ENCODE measurements at places on chromosomes 6 and 20. TPM values are rescaled to one million over a fixed set of nuclear protein-coding genes. Genes with fewer than 3 reads are reported as not detected.

Gene TFAP2A
- total RNA-seq = 10.1 TPM

Gene PPIL6
- 4.7 TPM for total RNA-seq

Gene HMGCLL1
- 0.18 TPM for total RNA-seq

Gene ABHD12
- 136 TPM for total RNA-seq

Gene PRELID3B
- total RNA-seq = 69.8 TPM

Gene CDKAL1
- total RNA-seq = 3.9 TPM

Gene C6orf52
- total RNA-seq = 1.7 TPM

Gene ZSCAN12
- 1.5 TPM for total RNA-seq

Gene PRSS35
- 0.09 TPM for total RNA-seq

Measured in A549 treated with dexamethasone at 1 μM for 4 hours (cell line).